Gastrocnemius medialis (tissue), 4 donors: ENCODE measurements at places on chromosomes 12 and 14. TPM values are rescaled to one million over a fixed set of nuclear protein-coding genes. Genes with fewer than 3 reads are reported as not detected.

AQP2 gene
- total RNA-seq: not detected

GRCh38 chr14:76267322-76268046 is 108.5 kb upstream of the ESRRB start:
- DNase-seq: peak; percentile 68

OTOGL gene
- 0.04 TPM for total RNA-seq

- no peak for DNase-seq
Measured at GRCh38 chr14:20978687-20979086, 11.1 kb upstream of the METTL17 start.

- no peak for DNase-seq
Measured at GRCh38 chr12:104736307-104736706, 221.8 kb downstream of the SLC41A2 start.

DNA sequence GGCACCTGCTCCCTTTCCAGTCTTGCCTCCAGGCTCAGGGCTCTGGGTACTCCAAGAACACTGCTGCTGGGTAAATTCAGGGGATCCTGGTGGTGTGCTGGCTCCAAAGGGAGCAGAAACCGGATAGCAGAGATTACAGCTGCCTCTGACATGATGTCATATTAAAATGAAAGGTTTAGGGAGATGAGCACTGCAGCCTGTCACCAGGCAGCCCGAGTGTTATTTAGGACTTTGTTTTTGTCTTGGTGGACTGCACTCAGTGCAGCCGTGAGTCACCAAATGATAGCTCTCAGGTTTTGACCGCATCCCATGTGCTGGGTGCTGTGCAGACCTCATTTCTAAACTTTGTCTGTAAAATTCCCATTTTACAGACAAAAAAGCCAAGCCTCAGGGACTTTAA is 266.0 kb upstream of the CRY1 start:
- no peak for DNase-seq

AICDA gene
- total RNA-seq: not detected

DNA sequence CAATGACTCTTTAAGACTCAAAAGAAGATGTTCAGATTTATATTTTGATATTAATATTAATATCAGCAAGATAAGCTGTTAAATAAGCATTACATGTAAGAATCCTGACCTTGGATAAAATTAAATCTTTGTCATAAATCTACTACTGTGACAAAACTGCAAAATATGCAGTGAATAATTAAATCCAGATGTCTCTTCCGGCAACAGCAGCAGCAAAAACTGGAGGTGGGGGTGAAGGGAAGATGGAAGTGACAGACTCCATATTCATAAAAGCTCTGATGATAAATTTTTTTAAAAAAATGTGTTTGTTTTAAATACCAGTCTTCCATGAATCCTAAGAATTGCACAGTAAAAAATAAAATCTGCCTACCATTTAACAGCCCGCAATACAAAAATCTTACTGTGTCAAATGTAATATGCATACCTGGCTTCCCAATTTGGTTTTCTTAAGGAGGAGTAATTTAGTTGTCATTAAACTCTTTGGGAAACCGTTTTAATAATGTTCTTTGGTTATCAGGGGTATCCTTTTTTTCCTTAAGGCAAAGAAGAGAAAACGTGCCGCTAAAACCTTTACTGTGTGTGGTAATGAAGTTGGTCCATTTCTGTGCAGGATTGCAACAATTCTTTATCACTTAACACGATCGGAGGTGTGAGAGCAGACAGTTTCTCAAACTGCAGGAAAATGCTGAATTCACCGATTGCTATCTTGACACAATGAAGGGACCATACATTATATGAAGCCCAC is 478.2 kb downstream of the DIO2 start:
- DNase-seq: no peak

DNA sequence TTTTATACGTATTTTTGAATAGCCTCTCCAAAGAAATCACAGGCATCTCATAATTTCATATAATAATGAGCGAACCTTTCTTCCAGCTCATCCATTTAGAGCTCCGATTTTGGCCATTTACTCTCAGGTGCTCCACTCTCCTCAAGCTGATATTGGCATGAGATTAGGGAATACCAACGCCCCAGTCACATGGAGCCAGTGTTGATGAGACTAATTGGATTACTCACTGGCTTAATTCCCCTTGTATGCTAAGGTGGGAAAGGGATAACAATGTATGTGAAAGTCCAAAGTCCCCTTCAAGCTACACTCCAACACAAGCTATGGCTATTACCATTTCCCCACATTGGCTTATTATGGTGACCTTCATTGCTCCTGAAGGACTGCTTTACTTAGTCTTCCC is 76.6 kb upstream of the NAV3 start:
- DNase-seq: no peak

- no peak for DNase-seq
Measured at GRCh38 chr12:110287986-110288385, 6.9 kb downstream of the ATP2A2 start.

DNA sequence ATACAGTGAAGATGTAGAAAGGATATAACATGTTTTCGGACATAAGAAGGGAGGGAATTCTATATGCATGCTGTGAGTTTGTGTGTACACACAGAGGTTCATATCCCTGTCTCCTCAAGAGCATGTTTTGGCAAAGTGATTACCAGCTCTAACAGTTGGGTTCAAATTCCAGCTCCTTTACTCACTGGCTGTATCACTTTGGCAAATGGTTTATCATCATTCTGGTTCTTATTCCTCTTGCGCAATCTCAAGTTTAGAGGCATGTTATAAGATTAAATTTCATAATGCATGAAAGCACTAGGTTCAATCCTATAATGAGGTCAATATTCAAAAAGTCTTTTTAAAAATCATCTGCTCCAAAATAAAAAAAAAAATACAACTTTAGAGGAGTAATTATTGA is 107.7 kb upstream of the LRFN5 start:
- DNase-seq: no peak

GRCh38 chr14:29896354-29896821 is 31.3 kb downstream of the PRKD1 start:
- no peak for DNase-seq

OR6C3 gene
- total RNA-seq: not detected

- no peak for DNase-seq
Measured at GRCh38 chr12:29314416-29314815, 66.6 kb downstream of the ERGIC2 start.

DNA sequence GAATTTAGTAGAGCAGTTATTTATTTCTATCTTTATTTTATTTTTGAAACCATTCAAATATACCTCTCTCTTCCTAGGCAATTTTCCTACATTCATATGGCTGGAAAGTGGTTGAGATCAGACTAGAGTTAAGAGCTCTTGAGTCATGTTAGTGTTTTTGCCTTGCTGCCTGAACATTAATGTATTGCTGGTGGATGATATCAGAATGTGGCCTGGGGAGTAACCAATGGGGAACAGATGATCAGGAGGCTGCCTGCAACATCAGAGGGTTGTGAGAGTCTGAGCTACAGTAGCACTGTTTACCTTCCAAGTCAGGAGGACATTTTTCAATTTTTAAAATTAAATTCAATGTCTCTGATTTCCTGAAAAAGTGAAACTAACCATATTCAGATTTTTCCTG is 166.3 kb upstream of the TRHDE start:
- no peak for DNase-seq

DNA sequence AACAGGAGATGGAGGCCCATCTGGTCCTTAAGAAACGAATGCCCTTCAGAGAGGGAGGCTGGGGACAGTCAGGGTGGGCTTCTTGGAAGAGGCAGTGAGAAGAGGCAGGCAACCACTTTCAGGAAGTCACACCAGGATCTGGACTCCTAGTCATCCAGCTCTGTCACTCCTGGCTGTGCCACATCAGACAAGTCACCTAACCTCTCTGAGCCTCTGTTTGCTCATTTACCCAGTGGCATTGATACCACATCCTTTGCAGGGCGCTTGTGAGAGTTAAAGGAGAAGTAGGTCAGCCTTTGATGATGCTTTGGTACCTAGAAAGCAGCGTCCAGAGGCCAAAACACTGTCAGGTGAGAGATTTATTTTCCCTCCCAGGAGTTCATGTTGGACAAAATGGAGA is 11.1 kb downstream of the CCDC197 start:
- no peak for DNase-seq

DNA sequence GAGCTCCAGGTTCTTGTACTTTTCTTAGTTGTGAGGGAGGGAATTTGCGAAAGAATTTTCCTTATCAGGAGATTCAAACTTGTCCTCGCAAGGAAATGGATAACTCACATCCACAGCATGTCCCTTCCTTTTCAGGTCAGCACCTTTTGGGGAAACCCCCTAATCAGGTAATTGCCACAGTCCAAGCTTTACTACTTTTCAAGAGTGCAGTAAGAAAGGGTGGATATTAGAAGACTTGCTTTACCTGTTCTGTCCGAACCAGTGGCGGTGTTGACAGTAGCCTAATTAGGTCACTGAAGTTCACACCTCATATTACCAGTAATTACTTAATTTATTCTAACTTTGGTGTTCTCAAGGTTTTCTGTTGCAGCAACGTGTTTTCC is 6.7 kb upstream of the C12orf50 start:
- DNase-seq: no peak

OR4M1 gene
- not detected for total RNA-seq

SMOC1 gene
- 7.3 TPM for total RNA-seq

KRT79 gene
- not detected for total RNA-seq

GRCh38 chr12:40145896-40146295 is 40.0 kb upstream of the SLC2A13 start:
- no peak for DNase-seq

SLC6A13 gene
- total RNA-seq: 0.13 TPM

SLC10A1 gene
- 0.22 TPM for total RNA-seq
